ENCODE measurements at places on chromosomes 11 and 22. TPM values are rescaled to one million over a fixed set of nuclear protein-coding genes. Genes with fewer than 3 reads are reported as not detected.
A peak's percentile ranks its signal among the peaks of the same experiment; 100 is the strongest.

DNA sequence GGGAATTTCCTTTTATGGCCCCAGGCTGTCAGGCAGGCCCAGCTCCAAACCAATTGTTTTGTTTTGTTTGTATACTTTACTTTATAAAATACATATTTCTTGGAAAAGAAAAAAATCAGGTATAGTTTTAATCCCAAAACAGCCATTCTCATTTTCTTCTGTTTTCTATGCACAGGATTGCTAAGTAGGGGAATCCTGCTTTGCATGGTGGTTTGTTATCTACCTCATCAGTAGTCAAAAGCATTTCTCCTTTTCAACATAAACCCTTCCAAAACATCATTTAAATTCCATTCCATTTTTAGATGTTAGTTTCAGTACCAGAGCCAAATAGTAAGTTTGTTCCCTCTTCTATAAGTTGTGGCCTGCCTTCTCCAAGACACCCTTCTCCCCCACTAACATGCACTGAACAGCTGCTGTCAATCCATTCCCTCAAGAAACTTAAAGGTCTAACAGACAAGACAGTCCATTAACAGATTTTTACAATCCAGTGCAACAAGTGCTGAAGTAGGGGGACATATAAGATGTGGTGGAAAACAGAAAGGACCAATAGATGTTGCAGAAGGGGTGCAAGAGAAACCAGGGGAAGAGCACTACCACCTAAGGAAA lies 3.7 kb downstream of the ILK start:
- no peak for DNase-seq
- H3K27ac ChIP-seq = peak overlapping the region; percentile 99
- peaks cover 45% of the 10 kb centered on the region for H3K4me1 ChIP-seq
- peaks cover 10% of the 10 kb centered on the region for H3K27me3 ChIP-seq

DNA sequence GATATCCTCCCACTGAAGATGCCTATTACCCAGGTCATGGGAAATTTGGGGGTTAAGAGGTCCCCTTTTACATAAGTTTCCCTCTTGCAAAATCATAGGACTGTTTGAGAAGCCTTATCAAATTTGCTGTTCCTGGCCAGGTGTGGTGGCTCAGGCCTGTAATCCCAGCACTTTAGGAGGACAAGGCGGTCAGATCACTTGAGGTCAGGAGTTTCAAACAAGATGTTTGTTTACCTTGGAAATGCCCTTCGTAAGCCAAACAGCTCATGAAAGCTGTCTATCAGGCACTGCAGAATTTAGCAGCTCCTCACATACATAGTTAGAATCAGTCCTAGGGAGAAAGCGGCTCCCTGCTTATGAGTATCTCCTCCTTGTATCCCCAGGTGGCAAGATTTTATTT lies 4.9 kb upstream of the EI24 start:
- peaks cover 2% of the 10 kb centered on the region for H3K4me1 ChIP-seq
- H3K27ac ChIP-seq = no peak overlapping the region
- peaks cover 2% of the 10 kb centered on the region for H3K27me3 ChIP-seq
- no peaks in the 10 kb centered on the region for H3K36me3 ChIP-seq
- DNase-seq = no peak

- peaks cover 4% of the 10 kb centered on the region for H3K27me3 ChIP-seq
- no peak for DNase-seq
- H3K36me3 ChIP-seq = peaks cover 34% of the 10 kb centered on the region
- no peak overlapping the region for H3K27ac ChIP-seq
Measured at GRCh38 chr11:69089258-69089657, 40.5 kb downstream of the TPCN2 start.

Gene RNF214
- 37.1 TPM for total RNA-seq

Gene SCGB2A2
- total RNA-seq = not detected

DNA sequence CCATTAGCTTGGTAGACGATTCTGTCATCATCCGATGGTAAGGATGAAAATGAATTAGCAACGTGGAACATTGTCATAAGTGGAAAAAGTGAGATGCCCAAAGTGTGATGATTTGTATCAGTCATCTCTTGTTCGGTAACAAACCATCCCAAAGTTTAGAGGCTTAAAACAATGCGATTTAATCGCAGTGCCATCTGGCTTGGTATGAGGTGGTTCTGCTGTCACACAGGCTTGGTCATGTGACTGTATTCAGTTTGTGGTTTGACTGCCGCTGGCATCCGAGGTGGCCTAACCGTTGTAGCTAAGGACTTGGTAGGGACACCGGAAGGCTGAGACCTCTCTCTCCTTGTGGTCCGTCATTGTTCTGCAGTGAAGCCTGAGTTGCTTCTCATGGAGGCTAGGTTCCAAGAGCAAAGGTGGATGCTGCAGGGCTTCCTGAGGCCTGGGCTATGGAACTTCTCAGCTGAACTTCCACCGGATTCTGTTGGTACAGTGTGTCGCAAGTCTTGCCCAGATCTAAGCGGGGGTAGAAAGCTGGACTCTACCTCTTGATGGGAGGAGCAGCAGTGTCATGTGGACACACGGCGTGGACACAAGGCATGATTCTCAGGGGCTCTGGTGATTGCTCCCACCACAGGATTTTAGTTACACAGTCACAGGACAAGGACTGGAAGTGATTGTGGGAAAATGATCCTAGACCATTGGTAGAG lies 36.3 kb downstream of the BCR start:
- DNase-seq = no peak
- no peak overlapping the region for H3K4me3 ChIP-seq
- H3K27ac ChIP-seq = no peak overlapping the region
- peaks cover 9% of the 10 kb centered on the region for H3K27me3 ChIP-seq
- peaks cover 78% of the 10 kb centered on the region for H3K4me1 ChIP-seq

- peaks cover 2% of the 10 kb centered on the region for H3K27me3 ChIP-seq
- peaks cover 6% of the 10 kb centered on the region for H3K36me3 ChIP-seq
Measured at GRCh38 chr11:8758619-8759169, 76.1 kb downstream of the RPL27A start.

DNA sequence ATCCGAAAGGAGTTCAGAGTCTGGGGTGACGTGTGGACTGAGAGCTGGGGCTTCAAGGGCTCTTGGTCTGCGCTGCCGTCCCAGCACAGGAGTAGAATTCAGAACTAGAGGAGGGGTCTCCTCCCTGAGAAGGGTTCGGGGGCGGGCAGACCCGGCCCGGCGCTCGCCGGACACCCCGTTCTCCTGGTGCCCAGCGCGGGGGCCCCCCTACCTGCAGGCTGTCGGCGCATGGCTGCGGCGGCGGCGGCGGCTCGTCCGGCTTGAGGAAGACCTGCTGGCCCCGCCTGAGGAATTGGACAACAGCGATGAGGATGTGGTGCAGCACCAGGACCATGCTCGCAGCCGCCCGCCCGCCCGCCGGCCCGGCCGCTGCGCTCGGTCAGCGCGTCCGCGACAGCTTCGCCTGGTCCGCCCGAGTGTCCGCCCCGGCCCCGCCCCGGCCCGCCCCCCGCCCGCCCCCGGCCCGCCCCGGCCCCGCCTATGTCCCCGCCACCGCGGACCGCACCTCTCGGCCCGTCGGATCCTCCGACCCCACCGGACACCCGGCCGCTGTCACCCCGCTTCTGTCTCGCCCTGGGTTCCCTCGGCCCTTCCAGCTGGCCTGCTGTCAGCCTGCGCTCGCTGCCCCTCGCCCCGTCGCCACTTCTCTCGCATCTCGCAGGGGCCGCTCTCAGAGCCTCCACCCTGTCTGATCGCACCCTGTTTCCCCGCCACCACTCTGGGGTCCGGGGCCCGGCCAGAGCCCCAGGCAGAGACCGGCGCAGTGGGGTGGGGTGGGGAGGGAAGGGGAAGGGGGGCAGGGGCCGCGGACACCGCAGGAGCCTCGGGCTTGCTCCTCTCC lies 32.0 kb downstream of the PDE2A start:
- H3K4me1 ChIP-seq = peaks cover 16% of the 10 kb centered on the region
- H3K36me3 ChIP-seq = no peaks in the 10 kb centered on the region
- H3K27ac ChIP-seq = no peak overlapping the region
- peaks cover 25% of the 10 kb centered on the region for H3K27me3 ChIP-seq

DNA sequence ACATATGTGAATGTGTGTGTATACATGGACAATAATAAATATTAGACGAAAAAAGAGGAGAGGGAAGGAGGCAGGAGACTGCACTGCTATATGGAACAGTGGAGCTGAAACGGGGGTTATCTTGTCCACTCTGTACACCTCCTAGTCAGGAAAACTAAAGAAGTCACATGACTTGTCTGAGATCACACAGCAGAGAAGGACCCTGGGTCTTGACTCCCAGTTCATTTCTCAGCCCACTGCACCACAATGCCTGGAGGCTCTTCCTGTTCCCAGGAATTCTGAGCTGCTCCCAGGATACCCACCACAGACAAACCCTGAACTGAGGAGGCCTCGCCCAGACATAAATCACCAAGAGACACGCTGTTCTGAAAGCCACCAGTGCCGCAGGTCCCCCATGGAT lies 349.6 kb downstream of the CTTN start:
- DNase-seq = no peak
- peaks cover 5% of the 10 kb centered on the region for H3K27me3 ChIP-seq
- peak overlapping the region; percentile 43 for H3K27ac ChIP-seq
- no peaks in the 10 kb centered on the region for H3K36me3 ChIP-seq
- no peak overlapping the region for H3K4me3 ChIP-seq
- H3K4me1 ChIP-seq = no peaks in the 10 kb centered on the region

DNA sequence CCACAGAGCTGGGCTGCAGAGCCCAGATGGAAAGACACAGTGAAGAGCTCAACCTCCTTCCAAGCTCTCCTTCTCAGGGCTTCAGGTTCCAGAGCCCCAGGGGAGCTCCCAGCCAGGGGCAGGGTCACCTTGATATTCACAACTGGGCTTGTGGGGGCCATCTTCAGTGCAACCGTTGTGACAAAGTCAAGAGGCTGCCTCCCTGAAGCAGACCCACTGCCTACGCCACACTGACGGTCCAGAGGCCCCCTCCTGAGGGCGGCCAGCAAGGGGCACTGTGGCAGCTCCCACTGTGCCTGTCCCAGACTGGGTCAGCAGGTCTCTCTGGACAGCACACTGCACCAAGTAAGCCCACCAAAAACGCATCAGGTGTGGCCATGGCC lies 84.1 kb downstream of the DGCR2 start:
- no peak for DNase-seq
- peaks cover 19% of the 10 kb centered on the region for H3K36me3 ChIP-seq
- H3K27ac ChIP-seq = no peak overlapping the region
- no peak overlapping the region for H3K4me3 ChIP-seq
- no peaks in the 10 kb centered on the region for H3K4me1 ChIP-seq
- H3K27me3 ChIP-seq = peaks cover 13% of the 10 kb centered on the region
